ENCODE measurements at places on chromosomes 13 and 19. TPM values are rescaled to one million over a fixed set of nuclear protein-coding genes. Genes with fewer than 3 reads are reported as not detected.

DNA sequence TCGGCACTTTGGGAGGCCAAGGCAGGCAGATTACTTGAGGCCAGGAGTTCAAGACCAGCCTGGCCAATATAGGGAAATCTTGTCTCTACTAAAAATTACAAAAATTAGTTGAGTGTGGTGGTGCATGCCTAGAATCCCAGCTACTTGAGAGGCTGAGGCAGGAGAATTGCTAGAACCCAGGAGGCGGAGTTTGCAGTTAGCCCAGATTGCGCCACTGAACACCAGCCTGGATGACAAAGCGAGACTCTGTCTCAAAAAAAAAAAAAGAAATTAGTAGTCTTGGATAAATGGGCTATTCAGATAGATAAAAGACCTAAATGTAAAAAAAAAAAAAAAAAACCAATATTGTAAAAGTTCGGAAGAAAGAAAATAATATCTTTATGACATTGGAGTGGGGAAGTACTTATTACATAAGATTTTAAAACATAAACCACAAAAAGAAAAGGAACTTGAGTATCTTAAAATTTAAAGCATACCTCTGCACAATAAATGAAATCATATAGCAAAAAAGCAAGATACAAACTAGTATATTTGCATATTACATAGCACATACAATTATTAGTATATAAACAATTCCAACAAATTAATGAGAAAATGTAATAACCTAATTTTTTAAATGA, 26.7 kb upstream of the RNASEH2B start:
- DNase-seq, result no peak

DNA sequence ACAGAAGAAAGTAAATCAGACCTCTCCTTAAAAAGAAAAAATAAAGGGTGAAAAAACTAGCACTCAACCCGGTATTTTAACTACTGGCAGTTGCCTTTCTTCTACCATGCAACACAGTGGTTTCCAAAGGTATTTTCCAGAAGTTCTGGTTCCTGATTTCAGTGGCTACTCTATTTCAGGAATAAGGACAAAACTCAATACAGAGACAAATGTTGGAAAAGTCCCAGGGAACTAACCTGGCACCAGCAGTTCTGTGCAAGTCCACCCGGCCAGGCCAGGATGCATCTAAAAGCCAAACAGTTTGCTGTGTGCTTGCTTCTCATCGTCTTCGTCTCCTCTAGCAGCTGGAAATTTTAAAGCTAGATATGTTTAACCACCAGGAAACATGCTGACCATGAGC, 52.5 kb downstream of the FOXO1 start:
- DNase-seq, result no peak

DNA sequence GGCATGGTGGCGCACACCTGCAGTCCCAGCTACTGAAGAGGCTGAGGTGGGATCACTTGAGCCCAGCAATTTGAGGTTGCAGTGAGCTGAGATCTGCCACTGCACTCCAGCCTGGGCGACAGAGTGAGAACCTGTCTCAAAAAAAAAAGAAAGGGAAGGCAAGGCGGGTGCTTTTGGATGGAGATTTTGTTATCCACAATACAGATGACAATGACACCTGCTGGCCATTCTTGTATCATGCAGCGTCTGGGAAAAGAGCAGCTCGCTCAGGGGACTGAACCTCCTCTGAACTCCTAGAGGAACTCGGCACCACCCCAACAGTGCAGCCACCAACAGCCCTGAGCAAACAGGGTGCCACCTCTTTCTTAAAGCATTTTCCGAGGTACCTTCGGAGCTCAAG, 22.8 kb downstream of the HAUS8 start:
- peak; percentile 42 for DNase-seq

Gene CRB3
- total RNA-seq, result 49.5 TPM

Gene FPR1
- not detected for total RNA-seq

- no peak for DNase-seq
Measured at GRCh38 chr13:94157705-94158218, 321.7 kb downstream of the DCT start.

DNA sequence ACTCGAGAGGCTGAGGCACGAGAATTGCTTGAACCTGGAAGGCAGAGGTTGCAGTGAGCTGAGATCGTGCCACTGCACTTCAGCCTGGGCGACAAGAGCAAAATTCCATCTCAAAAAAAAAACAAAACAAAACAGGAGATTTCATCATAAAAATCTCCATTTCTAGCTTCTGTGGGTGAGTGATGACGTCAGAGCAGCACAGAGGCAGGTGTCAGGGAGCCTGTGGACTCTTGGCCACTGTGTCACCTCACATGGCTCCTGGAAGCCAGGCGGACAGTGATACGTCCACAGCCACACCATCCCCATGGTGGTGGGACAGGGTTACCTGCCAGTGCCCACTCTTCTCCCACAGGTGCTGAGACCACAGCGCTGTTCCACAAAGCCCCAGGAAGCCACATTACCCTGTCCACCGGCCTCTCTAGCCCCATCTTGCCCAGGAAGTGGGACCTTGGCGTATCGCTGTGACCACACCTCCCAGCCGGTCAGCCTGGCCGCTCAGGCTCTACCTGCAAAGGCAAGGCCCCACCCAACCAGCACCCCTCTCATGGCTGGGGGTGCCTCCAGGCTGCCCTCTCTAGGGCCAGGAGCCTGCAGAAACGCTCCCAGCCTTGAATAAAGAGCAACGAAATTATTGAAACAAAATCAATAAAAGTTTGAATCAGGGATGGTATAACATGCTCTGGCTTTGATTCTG, 2.5 kb upstream of the FXYD3 start:
- no peak for DNase-seq
